NCI-H524 treated with DMSO at 0.1 percent for 48 hours (cell line): ENCODE measurements at places on chromosomes 5 and 9.

GRCh38 chr5:166786889-166787288, 1504.6 kb upstream of the WWC1 start:
- no peak for DNase-seq

GRCh38 chr5:94702729-94703128, 84.3 kb downstream of the SLF1 start:
- DNase-seq: no peak

DNA sequence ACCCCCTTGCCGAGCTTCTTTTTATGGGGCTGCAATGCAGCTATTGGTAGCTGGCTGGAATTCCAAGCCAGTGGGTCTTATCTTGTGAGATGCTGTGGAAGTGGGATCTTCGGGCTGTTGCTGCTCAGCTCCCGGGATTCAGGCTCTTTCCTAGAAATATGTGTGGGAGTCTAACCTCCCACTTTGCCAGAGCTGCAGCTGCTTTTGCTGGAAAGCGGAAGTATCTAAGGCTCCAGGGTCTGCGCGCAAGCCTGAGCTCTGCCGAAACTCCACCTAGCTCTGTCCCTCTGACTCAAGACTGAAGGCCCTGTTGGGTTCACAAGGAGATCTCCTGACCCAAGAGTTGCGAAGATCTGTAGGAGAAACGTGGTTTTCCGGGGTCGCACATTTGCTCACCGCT, 151.1 kb upstream of the ANKRD55 start:
- no peak for DNase-seq

DNA sequence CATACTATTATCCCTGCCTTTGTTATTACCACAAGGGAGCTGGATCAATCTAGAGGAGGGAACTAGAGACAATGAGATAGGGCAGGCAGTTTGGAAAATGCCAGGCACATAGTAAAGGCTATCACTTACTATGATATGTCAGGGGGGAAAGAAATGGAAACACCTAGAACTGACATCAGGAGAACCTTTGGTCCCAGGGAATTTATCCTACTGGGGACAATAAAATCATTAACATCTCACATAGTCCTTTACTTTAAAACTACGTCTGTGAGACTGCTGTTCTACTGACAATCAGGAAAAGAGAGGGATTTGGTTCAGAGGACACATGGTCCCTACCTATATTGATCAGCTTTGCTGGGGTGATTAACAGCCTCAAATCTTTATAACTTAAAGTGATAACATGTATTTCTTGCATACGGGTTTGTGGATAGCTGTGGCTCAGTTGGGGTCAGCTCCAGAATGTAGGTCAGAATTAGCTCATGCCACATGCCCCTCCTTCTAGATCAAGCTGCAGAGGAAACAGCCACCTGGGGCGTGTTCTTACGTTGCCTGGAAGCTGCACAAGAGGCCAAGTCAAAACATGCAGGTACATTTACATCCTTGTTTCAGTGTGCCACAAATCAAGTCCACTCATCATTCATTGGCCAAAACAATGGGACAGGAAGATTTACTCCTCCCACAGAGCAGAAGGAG, 43.9 kb upstream of the ALDOB start:
- DNase-seq: no peak
